ENCODE measurements at places on chromosomes 7 and 10.

DNA sequence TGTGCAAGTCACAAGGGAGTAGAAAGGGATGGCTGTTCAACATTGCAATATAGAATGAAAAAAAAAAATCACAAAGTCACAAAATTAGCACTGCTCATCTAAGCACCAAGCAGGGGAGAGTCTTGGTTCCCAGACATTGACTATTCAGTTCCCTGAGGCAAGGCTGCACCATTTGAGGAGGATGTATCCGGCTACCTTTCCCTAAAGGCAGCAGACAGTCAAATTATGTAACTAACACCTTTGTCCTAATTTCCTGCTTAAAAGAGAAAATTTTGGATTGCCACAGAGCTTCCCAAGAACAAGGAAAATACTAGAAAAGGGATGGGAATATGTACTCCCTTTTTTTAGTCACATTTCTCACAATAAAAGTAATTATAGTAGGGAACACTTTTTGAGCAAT, 148.1 kb downstream of the PCLO start:
- DNase-seq, result no peak

DNA sequence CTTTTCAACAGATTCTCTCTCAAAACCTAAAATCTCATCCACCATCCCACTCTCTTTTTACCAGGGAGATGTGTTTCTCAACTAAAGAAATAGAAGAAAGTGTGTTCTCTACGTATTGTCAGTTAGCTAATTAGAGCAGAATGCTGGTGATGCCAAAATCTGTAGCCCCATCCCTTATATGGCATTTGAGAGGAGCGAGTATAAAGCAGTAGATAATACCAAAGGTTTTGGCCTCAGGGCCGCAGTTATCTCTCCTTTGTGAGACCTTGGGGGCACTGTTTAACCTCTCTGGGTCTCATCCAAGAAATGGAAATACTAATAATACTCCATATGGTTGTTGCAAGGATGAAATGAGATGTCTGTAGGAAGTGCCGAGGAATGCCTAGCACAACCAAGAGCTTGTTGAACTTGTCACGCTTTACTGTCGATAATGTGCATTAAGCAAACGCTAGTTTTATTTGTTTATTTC, 456 bp upstream of the DLD start:
- no peak for DNase-seq

GRCh38 chr10:130885021-130885655, 426.4 kb downstream of the TCERG1L start:
- DNase-seq, result no peak

DNA sequence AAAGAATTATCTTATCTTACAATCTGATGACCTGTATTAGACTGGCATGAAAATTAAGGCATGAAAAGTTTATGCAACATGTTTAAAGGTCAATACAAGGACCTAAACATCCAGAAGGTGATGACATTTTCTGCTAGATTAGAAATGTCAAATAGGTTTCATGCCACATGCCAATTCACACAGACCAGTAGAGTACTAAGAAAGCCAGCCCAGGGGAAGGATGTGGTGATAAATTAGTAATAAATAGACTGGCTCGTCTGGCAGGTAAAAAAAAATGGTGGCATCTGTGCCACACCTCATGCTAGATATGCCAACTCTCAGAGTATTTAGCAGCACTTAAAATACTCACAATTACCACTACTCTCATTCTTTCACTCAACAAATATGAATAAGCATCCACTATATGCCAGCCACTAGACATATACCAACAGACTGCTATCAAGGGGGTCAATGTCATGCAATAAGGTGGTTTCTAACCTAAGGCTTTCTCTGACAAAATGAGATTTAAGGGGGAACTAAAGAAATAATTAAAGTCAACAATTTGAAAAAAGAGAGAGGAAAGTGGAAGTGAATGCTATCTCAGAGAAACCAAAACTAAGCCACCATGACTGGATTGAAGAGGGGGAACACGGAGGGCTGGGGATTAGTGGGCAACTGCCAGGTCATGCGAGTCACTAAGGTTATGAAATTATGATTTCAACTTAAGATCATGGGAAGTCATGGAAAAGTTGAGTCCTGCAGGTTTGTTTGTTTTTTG, 83.5 kb downstream of the SGMS1 start:
- no peak for DNase-seq

DNA sequence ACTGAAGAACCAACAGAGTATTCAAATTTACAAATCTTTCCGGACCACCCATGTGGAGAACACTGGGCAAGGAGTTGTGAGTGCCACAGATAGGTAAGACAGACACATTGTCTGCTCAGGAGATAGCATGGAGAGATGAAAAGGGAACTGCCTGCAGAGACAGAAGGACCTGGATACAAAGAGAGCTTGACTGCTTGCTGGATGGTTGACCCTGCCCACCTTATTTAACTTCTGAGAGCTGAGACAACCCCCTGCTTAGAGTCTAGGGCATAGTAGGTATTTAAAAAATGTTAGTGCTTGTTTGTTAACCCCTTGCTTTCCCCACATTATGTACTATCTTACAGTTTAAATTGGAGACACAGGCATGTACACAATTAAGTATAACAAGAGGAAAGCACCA, 314.1 kb downstream of the THSD7A start:
- DNase-seq, result no peak

GRCh38 chr10:92395271-92395670, 104.3 kb downstream of the MARCHF5 start:
- no peak for DNase-seq

DNA sequence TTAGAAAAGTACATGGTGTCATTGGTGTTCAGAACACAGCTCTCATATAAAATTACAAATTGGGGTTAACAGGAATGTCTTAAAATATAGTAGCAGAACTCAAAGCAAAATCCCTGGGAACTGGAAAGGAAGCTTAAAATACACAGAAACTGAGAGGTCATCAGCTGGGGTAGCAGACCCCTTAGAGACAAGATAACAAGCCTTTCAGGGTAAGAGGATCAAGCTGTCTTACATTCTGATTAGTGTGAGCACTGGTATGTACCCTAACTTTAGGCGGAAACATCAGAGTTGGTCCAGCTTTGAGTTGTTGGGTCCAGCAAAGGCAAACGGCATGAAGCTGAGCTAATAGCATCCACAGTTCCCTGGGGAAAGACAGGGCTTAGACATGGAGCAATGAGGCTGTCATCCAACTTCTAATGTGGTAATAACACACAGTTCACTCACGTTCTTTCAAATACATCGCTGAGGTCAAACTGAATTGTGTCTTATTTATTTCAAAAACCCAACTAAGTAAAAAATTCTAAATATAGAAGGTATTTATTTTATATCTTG, 32.6 kb downstream of the ARHGAP21 start:
- no peak for DNase-seq

DNA sequence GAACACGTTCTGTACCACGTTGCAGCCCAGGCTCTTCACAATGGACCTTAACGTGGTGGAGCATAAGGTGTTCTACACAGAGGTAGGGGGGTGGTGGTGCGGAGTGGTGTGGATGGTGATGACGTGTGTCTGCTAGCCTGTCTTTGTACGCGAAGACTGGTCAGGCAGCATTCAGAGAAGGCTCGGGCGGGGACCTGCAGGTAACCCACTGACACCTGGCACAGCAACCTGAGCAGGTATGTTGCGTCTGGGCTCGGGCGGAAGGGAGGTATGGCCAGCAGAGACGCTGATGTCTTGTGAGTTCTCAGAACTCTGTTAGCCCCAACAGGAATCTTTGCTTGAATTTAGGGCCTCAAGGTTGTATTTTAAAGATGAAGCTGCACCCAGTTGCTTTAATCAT, 55.0 kb downstream of the TRRAP start:
- no peak for DNase-seq

DNA sequence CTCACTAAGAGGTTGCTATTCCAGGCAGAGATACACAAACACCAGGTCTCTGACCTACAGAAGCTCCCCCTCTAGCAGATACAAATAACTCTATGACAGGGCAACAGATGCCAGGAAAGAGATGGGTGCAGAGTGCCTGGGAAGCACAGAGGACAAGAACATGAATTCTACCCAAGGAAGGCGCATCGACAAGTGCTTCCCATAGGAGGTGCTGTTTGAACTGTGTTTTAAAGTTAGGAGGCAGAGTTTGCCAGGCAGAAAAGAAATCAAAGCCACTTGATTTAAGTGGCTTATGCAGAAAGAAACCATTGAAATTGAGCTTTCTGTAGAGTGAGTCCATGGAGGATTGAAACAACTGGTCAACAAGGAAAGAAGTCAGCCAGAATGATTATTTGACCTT, 35.3 kb upstream of the EGR2 start:
- DNase-seq, result no peak

DNA sequence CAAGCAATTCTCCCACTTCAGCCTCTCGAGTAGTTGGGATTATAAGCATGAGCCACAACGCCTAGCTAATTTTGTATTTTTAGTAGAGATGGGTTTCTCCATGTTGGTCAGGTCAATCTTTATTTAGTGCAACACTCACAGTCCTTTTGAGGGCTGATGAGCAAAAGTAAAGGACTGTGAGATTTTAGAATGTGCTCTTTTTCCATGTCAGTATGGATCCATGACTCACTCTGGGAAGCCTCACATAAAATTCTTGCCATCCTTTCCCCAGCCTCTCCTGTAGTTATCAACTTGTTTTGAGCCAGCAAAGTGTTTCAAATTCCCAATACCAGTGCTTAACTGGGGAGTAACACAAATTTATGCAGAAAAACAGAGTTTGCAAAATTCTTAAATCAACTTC, 135.8 kb upstream of the CXCL12 start:
- no peak for DNase-seq
